Activated CD4-positive, alpha-beta T cell treated with anti-CD3 and anti-CD28 coated beads, Interleukin-2, amount 10 ng/mL, durations not matched to agents 24 days and 14 days (primary cell): ENCODE measurements at places on chromosomes 6 and 20. TPM values are rescaled to one million over a fixed set of nuclear protein-coding genes. Genes with fewer than 3 reads are reported as not detected.

DNA sequence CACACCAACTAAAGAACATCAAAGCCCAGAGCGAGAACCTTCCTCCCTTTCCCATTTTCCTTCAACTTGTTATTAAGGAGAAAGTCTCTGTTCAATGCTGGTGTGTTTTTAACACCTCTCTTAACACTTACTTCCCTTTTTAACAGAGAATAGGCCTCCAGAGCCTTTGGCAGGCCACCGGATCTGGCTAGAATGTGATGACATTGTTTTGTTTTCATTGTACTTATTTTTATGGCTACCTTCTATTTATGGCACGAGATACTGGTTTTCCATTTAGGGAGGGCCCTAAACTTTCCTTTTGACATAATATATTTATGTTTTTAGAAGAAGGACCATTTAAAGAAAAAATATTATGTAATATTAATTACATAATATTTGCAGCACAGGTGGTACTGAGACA, 21.6 kb downstream of the TCF15 start:
- DNase-seq: no peak

DNA sequence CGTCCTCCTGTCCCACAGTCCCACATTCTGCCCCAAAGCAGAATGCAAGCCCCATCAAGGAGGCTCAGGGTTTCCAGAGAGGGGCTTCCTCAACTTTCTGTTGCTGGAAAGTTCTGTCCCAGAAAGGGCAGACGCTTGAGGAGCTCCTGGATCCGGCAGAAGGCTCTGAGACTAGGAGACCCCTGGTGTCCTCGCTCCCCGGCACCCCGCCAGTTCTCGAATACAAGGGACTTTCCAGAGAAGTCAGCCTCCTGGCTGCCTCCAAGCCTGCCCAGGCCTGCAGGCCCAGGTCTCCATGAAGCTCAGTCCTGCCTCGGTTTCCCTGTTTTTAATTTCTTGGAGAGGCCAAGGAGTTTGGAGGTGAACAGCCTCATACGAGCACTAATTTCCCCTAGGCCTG, 150.4 kb downstream of the CEBPB start:
- DNase-seq: no peak

- DNase-seq: no peak
Measured at GRCh38 chr20:40966516-40967185, 62.0 kb upstream of the TOP1 start.

- DNase-seq: peak; percentile 80
Measured at GRCh38 chr6:42963855-42964605, 3.5 kb downstream of the GNMT start.

DNA sequence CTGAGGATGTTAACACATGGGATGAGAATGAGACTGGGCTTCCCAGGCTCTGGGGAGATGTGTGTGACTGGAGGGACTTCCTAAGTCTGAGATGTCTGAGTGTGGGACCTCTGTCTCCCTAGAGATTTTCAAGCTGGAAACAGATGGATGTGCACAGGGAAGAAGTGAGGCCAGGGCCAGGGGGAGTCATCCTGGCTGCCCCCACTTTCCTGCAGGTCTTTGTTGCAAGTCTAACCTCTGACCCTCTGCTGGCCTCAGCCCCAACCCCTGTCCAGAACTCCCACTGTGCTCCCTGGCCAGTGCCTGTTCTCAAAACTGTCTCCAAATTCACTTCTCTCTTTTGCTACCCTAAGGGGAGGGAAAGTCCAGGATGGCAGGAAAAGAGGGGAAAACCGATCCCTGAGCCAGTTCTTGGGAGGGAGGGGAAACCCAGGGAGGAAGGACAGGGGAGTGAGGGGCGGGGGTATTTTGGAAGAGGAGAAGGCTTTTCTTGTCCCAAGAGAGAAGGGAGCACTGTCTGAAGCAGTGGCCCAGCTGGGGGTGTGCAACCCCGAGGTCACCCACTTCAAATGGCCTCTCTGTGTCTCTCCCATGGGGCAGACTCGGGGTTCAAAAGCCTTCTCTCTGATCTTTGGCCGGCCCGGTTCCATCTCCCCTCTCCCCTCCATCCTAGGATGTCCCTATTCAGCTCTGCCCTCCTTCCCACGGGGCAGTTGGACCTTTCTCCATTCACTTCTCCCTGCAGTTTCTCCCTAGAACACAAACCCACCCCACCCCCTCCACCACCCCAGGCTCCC, 3.1 kb downstream of the PPP1R18 start:
- DNase-seq: peak; percentile 71

- no peak for DNase-seq
Measured at GRCh38 chr20:8860011-8860495, 208.8 kb upstream of the PLCB4 start.

HLA-DPA1 gene
- 38.5 and 42.6 TPM in 2 replicates for total RNA-seq

LCA5 gene
- total RNA-seq: 0.05 and 0.07 TPM in 2 replicates

GGTLC1 gene
- not detected in 2 replicates for total RNA-seq

DNA sequence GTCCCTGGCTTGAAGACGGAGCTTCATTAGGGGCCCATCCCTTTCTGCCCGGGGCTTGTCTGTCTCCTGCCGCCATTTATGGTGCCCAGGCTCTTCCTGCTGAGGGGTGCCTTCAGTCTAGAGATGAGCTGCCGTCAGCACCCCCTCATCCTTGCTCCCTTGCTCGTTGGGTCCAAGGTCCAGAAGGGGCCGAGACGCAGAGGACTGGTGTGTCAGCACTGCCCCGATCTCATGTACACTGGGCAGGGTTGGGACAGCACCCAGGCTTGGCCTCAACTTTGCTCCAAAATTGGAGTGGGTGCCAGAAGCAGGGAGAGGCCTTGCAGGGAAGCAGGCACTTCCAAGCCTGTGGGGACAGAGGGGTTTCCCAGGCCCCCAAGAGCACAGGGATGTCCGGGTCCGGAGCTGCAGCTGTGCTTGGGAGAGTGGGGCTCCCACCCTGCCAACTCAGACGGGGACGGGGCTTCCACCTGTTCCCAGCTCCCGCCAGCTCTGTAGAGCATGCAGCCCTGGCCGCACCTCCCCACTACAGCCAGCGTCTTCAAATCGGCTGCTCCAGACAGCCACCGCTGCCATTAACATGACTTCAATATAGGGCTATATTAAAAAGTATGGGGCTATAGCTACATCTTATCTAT, 488.8 kb downstream of the TENT5A start:
- no peak for DNase-seq

DNA sequence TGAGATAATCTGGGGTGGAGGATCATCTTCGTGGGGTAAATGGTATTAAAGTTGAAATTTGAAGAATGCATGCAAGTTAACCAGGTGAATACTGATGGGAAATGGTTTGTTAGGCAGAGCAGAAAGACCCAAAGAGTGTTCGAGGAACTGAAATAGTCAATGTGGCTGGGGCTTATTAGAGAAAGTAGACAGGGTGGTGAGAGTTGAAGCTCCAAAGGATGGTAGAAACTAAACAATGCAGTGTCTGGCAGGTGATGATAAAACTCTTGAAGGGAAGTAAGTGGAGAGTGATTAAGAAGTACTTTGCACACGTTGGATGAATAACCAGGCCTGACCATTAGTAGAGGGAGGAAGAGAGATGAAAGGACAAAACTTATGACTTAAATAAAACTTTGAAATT, 39.8 kb upstream of the CENPW start:
- no peak for DNase-seq

DNA sequence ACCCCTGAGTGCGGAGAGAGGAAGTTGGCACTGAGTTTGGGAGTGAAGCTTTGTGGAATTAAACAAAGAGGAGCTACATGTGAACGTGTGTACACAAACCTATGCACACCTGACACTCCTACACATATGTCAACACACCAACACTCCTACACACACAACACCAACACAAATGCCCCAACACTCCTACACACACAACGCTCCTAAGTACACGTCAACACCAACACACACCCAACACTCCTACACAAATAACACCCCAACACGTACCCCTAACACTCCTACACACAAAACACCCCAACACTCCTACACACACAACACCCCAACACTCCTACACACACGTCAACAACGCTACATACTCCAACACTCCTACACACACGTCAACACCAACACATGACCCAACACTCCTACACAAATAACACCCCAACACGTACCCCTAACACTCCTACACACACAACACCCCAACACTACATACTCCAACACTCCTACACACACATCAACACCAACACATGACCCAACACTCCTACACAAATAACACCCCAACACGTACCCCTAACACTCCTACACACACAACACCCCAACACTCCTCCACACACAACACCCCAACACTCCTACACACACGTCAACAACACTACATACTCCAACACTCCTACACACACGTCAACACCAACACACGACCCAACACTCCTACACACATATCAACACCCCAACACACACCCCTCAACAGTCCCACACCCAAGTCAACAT, 40.1 kb upstream of the ZBP1 start:
- no peak for DNase-seq

DNA sequence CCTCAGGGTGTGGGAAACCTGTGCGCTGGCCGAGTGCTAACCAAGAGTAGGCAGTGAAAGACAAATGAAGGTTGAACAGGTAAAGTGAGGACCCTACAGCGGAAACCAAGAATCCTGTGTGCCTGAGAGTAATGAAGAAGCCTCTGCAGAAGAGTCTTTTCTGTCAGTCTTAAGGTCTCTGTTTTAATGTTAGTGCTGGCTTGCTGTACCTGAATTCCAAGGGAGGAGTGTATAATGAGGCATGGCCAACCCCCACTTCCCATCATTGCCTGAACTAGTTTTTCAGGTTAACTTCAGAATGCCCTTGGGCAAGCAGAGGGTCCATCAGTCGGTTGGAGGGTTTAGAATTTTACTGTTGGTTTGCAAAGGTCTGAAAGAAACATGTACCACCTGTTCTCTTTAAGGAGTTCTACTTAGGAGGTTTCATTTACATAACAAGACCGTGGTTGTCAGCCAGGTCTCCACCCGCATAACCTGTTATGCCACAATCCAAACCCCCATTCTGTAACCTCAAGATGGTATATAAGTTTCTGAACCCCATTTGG, 589 bp upstream of the PDCD2 start:
- DNase-seq: no peak

- peak; percentile 89 for DNase-seq
Measured at GRCh38 chr6:52286798-52287432, 2.4 kb upstream of the MCM3 start.

DNA sequence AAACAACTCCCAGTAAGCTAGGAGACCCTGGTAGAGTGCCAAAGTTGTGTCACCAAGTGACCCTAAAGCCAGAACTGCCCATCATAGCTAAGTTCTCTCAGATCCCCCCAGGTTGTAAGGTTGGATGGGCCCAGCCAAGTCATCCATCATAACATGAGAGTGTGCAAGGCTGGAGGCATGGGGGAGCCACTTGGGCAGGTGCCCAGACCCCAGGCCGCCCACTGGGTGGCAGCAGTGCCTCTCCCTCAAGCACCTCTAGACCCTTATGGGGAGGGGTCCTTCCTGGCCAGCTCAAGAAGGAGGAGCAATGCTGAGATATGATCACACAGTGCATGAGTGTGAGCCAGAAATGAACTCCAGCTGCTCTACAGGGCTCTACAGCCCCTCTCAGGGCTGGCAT, 154.5 kb downstream of the MYLK4 start:
- DNase-seq: no peak

DNA sequence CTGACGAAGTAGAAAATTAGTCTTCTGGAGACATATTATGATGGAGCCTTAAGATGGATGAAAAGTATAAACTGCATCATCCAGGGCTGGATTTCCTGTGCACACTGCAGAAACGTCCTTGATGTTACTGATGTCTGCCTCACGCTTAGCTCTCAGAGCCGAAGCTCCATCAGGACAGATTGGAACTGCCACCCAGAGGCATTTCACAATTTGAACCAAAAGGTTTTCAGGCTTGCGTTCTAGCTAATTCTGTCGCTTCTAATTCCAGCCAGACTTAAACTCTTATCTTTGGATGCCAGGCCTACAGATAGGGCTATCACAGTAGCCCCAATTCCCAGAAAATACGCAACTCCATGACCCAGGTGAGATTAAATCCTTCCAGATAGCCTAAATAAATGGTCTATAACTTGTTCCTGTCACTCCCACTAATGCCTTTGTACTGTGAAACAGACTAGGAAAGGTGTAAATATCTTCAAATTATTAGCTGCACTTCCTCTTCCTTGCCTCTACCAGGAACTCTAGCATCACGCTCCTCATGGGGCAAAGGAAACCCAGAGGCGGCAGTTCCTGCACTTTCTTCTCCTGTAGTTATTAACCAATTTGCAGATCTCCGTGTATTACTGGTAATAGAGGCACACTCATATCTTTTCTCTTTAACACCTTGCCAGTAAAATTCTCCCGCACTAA, 634.6 kb downstream of the PRKN start:
- DNase-seq: no peak

DNA sequence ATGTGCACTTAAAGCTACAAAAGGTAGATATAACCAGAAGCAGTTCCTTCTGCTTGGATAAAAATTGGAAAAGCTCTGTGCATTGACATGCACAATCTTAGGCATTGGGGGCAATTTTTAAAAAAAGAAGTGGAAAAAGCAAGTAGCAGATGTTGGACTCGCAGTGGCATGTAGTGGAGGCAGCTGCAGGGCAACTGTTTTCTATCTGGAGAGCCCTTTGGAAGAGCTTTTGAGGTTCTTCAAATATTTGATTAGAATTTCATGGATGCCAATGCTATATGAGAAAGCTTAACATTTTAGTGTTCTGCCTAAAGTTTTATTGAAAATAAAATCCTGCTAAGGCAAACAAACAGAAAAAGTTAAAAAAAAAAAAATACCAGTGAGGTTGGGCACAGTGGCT, 388.3 kb upstream of the RNF217 start:
- DNase-seq: no peak

GRCh38 chr6:144896289-144896688, 611.2 kb downstream of the UTRN start:
- DNase-seq: no peak

DNA sequence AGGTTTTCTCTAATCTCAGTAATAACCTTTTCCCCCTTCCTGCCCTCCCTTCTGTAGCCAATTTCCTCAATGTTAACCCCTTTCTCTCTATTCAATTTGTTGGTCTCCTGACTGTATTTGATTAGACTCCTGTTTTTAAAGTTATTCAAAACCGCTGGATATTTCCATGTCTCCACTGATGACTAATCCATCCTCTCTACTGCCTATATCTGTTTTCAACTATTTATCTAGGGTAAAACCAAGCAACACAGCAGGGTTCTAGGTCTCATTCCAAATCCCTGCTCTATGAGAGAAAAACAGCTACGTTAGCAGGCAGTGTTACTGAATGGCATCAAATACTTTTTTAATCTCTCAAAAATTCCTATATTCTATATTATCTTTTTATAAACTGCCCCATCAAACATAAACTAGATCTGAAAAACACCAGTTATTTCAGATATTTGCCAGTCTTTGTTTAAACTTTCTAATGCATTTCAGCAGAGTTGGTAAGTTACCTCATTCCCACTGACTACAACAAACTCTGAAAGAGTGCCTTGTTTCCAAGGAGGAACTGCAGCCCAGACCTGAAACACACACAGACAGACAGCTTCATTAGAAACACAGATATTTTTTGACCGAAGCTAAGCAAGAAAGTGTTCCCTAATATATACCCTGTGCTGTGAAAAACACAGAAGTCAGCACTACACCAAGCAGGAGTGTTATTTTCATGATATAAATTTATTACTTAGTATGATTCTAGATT, 8.2 kb downstream of the RTN4IP1 start:
- peak; percentile 4 for DNase-seq

ID4 gene
- total RNA-seq: not detected in 2 replicates
